HAP-1 (cell line): ENCODE measurements at places on chromosomes 3 and 15.

DNA sequence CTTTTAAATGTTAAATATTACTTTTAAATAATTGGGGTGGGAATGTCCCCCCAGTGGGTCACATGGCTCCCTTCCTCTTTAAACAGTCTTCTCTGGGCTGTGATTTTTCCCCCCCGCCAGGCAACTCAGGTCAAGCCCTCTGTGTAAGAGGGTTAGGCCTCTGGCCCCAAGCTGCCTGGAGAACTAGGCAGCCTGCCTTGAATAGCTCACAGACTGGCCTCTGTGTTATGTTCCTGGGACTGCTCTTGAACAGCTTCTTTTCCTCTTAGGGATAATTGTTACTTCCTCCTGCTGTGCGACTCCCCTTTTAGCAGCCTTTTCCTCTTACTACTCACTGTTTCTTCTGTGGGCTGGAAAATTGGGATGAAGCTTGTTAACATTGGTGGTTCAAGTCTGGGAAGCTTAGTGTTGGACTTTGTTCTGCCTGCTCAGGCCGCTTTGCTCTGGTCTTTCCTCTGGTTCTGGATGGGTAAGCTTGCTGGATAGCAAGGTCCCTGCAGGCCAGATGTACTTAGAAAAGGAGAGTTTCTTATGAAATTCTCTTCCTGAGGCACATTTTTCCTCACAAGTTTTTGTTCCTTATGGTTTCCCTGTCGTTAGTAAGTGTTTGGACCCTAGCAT is 2.2 kb downstream of the TEX264 start:
- no peak for DNase-seq

DNA sequence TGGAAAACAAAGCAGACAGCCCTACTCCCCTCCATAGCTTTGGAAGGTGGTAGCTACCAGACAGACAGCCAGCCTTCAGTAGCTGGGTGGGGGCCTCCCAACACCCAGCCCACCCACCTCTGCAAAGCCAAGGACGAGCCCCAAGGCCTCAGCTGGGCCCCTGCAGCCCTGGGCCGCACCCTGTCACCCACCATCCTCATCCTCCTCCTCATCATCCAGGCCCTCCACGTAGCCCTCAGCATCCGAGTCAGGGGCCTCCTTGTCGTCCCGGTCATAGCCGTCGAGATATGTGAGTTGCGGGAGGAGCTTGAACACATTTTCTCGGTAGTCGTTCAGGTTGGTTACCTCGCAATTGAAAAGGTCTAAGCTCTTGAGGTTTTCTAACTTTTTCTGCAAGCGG is 36.5 kb downstream of the ANP32A start:
- no peak for DNase-seq

DNA sequence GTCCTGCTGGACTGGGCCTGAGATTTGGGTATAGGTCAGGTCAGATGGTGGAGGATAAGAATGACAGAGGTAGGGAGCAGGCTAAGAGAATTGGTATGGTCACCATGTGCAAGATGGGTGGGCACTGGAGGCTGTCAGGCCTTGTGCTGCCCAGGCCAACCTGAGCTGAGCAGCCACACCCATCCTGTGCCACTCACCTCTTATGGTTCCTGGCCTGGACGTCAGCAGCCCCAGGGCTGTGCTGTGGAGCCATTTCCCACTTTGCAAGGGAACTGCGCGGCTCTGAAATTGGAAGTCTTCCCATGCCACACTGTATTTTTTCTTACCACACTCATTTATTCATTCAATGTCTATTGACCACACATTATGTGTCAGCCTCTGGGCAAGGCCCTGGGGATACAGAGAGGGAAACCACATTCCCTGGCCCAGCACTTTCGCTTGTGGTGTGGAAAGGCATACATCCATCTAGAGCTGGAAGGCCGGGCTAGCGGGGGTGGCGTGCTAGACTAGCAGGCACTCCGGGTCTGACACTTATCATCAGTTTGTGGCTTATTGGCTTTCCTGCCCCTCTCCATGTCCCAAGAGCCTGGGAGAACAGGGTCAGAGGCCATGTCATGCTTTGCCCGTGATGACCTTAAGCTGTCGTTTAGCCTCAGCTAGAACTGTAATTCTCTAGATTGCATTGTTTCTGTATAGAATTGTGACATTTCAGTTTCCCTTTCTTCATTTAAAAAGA is 51.1 kb upstream of the POLG start:
- no peak for DNase-seq

GRCh38 chr3:81554801-81555200 is 206.6 kb downstream of the GBE1 start:
- no peak for DNase-seq

- no peak for DNase-seq
These were observed 49.0 kb downstream of the CCDC54 start for GRCh38 chr3:107426223-107426622.

DNA sequence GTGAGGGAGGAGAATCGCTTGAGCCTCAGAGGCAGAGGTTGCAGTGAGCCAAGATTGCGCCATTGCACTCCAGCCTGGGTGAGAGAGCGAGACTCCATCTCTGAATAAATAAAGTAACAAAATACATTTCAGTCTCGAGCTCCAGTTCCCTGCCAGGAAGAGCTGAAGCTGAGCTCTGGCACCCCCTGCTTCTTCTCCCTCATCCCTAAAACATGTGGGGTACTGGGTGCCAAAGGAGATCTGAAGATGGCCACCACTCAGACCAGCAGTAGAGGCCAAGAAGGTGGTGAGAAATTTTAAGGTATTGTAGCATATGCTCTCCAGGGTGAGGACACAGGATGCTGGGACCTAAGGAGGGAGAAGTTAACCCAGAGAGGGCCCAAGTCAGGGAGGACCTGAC is 75.0 kb upstream of the CGNL1 start:
- DNase-seq: no peak

GRCh38 chr3:8218353-8218940 is 283.2 kb upstream of the LMCD1 start:
- no peak for DNase-seq

DNA sequence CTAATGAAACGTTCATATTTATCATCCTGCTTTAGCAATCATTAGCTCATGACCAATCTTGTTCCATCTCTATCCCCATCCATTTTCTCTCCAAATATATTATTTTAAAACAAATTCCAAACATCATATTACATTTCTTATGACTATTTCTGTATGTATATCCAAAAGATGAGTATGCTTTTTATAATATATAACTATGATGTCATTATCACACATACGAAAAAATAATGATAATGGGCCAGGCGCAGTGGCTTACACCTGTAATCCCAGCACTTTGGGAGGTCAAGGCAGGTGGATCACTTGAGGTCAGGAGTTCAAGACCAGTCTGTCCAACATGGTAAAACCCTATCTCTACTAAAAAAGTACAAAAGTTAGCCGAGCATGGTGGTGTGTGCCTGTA is 280.4 kb downstream of the FHIT start:
- no peak for DNase-seq

GRCh38 chr15:81812456-81812855 is 233.4 kb downstream of the MEX3B start:
- DNase-seq: no peak

DNA sequence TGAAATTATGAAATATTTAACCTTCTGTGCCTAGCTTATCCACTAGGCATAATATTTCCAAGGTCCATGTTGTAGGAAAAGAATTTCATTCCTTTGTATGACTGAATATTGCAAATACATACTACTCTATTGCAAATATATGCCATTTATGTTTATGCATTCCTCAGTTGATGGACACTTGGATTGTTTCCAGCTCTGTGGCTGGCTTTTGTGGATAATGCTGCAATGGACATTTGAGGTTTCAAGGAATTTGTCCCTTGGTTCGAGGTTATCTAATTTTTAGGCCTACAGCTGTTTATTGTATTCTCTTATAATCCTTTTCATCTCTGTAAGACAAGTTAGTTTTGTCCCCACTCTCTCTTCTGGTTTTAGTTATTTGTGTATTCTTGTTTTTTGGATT is 7.7 kb upstream of the AADACL2 start:
- DNase-seq: no peak

DNA sequence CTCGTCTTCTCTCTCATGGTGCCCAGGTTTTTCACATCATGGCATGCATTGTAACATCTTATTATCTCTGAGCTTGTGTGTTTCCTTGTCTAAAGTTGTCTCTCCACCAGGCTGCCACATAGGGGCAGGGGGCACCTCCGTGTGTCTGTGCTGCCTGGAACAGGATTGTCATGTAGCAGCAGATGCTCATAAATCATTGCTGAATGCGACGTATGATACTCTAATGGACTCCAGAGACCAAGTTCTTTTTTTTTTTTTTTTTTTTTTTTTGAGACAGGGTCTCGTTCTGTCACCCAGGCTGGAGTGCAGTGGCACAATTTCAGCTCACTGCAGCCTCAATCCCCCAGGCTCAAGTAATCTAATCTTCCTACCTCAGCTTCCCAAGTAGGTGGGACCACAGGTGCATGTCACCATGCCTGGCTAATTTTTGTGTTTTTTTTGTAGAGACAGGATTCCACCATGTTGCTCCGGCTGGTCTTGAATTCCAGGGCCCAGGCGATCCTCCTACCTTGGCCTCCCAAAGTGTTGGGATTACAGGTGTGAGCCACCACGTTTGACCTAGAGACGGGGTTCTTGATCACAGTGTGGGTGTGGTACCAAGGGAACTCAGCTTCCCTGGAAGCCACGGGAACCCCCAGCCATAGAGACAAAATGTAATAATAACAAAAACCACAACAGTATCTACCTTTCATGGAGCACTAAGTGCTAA is 4.7 kb upstream of the DNASE1L3 start:
- no peak for DNase-seq

- no peak for DNase-seq
These were observed 20.2 kb downstream of the CGGBP1 start for GRCh38 chr3:88038566-88038965.

- peak; percentile 87 for DNase-seq
These were observed at the start of gene SH3GL3 for GRCh38 chr15:83446904-83447709. Gene SH3GL3 (plus strand): TSS chr15:83447341. CDS start chr15:83447534, 193 bp downstream.

DNA sequence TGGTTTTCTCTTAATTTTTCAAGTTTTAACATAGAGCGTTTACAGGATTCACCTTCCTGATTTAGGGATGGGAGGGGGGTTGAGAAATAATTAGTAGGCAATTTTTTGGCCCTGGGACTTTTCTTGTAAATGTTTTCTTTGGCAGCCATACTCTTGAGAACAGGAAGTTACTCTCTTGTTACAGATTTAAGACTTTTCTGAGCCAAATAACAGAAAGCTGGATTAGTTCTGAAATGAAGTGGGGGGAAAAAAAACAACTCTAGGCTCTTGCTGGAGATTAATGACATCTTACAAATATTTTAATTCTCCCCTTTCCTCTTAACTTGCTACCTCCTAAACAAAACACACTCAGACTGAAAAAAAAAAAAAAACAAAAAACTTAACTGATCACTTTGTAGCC is 13.8 kb upstream of the POLR2M start:
- DNase-seq: no peak

DNA sequence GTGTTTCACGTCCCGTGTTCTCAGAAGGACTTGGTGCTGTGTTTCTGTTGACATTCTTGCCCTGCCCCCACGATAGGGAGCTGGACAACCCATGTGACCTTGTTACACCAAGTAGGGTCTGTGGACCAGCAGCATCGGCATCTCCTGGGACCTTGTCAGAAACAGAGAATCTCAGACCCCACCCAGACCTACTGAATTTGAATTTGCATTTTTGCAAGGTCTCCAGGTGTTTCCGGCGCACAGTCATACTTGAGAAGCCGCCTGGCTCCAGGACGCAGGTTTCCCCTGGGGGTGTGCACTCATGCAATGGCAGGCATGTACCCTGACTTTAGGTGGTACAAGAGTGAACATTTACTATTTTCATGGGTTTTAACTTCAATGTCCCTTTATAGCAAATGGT is 117.9 kb downstream of the TLE3 start:
- DNase-seq: no peak

GRCh38 chr15:58374147-58374546 is 57.6 kb upstream of the LIPC start:
- no peak for DNase-seq

GRCh38 chr15:57554063-57554811 is 37.5 kb upstream of the MYZAP start:
- DNase-seq: no peak

DNA sequence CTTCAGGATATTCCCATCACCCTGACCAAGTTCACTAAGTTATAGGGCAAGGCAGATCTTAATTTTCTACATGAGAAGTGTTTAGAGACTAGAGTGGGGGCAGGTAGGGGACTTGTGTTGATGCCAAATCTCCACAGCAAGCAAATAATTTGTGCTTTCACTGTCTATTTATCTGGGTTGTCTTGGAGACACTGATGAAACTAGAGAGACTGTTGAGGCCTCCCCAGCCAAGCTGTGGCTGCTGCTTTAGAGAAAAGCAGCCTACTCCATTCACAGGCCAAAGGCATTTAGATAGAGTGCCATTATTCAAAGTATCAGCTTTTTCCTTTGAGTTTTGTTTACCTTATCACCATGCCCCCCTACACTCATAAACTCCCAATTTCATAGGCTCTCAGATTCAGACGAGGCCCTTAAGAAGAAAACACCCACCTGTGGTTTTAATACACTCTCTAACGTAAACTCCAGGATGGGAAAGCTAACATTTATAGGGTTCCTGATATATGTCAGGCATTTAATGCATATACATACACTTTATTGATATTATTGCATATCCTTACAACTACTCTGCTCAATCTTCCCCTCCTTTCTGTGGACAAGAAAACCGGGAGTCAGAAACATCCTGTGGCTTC is 130.4 kb upstream of the FOXB1 start:
- no peak for DNase-seq

DNA sequence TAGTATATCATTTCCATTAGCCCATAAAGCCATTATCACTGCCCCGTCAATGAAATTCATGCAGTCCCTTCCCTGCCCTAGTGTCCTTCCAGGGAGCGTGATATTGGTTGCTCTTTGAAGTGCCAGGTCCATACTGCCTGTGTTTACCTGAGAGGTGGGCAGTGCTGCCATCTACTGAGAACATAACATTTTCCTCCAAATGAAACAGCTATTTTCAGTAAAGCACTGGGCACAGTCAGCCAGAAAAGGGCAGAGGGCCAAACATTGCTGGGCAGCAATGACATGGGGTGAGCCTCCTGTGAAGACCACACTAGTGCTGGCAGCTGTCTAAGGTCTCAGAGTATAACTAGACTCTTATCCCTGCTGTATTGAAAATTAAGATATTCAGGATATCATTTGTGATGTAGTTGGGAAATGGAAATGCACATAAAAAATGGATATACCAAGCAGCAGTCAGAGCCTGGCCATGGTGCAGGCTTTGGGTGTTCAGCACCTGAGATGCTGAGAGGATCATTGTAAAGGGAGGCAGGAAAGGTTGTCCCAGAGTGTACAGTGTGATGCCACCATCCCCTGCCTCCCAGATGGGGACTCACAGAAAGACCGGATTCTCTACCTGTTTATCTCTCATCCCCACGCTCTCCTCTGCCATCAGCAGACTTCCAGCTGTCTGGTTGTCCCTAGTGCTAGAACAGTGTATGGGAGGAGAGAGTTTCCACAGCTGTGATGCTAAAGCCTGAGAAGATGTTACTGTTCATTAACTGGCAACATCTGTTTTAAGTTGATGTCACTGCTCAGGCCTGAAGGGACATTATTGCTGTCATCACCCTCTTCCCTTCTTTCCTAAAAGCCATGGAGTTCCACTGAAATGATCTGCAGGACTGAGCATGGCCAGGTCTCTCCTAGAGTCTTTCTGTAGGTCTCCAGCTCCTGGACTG is 108.8 kb downstream of the ARNT2 start:
- DNase-seq: no peak

GRCh38 chr15:82532383-82532990 is 7.8 kb downstream of the RPS17 start:
- DNase-seq: no peak
